ENCODE measurements at places on chromosomes 2 and 18.

- DNase-seq, result no peak
Observed at GRCh38 chr2:209821806-209822205, 50.2 kb downstream of the UNC80 start.

DNA sequence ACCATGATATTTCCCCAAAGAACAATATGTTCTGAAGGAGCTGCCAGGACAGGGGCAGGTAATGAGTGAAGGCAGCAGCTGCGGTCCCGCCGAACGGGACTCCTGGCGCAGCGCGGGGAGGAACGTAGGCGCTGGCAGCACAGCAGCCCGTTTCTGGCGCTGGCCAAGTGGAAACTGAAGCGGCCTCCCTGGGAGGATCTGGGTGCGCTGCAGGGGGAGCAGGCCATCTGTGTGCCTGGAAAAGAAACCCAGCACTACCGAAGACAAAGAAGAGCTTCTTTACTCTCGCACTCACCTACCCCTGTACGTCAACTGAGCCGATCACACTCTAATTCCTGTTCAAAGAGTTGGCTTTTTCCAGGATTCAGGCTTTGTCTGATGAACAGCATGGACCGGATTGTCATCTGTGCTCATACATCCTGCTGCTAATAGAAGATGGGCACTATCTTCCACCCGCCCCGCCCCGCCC, 11.8 kb downstream of the G6PC2 start:
- DNase-seq, result no peak

DNA sequence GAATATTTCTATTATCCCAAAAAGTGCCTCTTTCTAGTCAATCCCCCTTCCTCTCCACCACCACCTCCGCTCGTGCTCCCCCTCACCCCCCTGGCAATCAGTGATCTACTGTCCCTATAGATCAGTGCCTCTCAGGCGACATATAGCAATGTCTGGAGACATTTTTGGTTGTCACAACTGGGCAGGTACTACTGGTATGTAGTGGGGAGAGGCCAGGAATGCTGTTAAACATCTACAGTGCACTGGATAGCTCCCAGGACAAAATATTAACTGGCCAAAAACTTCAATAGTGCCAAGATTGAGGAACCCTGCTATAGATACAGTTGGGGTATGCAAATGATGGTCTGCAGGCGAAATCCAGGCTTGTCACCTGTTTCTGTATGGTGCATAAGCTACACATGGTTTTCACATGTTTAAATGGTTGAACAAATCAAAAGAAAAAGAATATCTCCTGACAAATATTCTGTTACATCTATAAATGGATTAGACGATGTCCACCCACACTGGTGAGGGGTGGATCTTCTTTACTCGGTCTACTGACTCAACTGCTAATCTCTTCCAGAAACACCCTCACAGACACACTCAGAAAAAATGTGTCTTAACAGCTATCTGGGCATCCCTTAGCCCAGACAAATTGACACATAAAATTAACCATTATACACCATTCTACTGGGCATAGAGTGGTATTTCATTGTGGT, 25.5 kb downstream of the DPYSL5 start:
- DNase-seq, result no peak

GRCh38 chr2:60840880-60841279, 40.5 kb upstream of the REL start:
- no peak for DNase-seq

DNA sequence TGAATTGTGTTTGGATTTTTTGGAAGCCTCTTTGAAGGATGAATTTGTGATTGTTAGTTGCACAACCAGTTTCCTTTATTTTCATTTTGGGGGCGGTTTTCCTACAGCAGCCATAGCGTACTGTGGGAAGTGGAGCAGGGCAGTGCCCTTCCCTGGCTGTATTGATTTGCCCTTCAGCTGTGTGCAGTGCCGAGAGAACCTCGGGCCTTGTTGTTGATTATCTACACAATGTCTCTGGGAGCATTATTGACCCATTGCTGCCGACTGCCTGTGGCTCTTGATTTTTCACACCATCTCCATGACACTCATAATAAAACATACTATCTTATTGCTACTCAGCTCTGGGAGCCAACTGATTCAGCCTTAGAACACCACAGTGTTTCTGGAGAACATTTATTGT, 162.2 kb upstream of the BOD1L2 start:
- no peak for DNase-seq

DNA sequence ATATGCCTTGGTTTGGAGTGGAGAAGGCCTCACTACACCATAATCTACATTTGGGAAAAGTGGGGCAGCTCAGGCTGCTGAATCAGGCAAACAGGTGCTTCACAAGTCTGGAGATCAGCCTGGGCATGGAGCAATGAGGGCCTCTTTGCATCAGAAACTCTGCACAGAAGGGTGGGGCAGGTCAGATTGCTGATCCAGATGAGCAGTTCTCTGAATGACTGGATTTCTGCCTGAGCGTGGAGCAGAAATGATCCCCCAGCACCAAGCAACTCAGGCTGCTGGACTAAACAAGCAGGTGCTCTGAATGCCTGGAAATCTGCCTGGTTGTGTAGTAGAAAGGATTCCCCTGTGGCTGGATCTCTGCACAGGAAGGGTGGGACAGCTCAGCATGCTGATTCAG, 605.3 kb upstream of the ZNF804A start:
- no peak for DNase-seq

- DNase-seq, result no peak
Observed at GRCh38 chr2:135909976-135910375, 33.7 kb upstream of the MCM6 start.

- no peak for DNase-seq
Observed at GRCh38 chr2:3602553-3603339, 7.8 kb downstream of the COLEC11 start.

GRCh38 chr2:177429688-177430325, 37.2 kb downstream of the AGPS start:
- peak; percentile 29 for DNase-seq

DNA sequence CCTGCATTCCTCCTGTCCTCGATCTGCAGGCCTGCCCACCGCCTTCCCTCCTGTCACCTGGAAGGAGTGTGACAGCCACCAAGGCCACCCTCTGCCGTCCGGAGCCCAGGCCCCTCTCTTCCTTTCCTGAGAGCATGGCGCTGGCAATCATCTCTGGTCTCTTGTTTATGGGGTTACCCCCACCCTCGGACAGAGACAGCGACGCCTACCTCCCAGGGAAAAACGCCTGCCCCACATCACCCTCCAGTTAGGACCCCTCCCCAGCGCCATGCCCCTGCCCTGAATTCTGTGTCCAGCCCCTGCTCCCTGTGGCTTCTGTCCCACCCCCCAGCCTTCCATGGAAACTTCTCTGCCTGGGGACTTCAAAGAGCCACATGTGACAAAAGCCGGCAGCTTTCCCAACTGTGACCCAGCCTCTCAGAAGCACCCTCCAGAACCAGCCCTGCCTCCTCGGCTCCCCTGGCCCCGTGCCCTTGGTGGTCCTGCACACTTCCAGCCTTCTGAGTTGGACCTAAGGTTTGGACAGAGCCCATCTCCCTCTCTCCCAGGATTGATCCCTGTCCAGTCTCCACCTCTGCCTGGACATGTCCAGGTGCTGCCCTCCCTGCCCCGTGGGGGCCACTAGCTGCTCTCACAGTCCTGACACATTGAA, 145.0 kb upstream of the HDAC4 start:
- DNase-seq, result no peak
